CD4-positive, alpha-beta T cell treated with Interferon alpha-2 for 1 hour (primary cell): ENCODE measurements at places on chromosomes 5 and 9.
A peak's percentile ranks its signal among the peaks of the same experiment; 100 is the strongest.

GRCh38 chr9:98045234-98046179 lies 11.0 kb upstream of the NANS start:
- peak; percentile 62 for DNase-seq

DNA sequence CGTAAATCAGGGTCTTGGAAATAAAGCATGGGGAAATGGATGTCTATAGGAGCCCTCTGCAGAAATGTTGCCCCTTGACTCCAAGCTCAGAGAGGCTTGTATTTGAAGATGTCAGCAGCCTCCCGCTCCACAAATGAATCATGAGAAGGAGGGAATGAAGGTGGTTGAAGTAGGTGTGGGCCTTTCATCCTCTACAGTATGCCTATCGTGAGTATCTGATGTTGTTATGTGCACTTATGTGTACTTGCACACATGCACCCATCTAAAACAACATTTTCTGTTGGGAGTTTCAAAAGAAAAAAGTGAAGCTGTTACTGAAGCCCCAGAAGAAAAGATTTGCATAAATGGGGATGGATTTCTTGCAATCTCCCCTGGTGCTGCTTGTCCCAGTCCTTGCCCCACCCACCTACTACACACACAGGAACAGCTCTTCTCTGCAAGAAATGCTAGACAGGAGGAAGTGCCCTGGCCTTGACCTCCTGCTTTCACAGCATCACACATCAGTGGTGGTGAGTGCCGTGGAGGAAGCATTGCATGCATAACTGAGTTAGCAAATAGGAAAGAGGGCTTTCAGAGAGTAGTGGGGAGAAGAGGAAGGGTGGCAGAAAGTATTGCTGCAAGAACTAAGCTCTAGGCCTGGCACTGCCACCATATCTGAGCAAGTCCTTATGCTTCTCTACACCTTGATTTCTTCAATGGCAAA lies 156.1 kb downstream of the SNX18 start:
- DNase-seq: peak; percentile 57

GRCh38 chr9:87138128-87139040 lies 191.1 kb upstream of the GAS1 start:
- no peak for DNase-seq

DNA sequence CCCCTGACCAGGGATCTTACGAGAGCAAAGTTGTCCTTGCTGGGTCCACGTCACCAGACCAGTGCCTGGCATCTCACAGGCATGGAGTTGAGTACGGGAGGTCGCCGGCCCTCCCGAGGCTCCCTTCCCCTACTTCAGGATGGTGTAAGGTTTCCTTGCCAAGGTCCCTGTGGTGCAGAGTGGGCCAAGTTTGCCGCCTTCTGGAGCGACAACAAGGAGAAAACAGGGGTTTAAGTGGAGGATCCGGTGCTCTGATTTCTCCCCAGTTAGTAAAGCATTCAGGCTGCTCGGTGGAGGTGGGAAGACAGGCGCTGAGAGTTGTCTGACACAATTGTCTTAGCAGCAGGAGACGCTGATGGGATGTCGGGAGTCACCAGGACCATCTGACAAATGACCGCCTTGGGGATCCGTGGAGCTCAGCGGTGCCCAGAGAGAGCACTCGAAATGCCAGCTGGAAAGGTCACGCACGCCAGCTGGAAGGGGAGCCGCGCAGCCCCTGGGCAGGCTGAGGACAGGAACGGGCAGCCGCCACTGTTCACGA lies 37.3 kb downstream of the ADAMTS2 start:
- no peak for DNase-seq

DNA sequence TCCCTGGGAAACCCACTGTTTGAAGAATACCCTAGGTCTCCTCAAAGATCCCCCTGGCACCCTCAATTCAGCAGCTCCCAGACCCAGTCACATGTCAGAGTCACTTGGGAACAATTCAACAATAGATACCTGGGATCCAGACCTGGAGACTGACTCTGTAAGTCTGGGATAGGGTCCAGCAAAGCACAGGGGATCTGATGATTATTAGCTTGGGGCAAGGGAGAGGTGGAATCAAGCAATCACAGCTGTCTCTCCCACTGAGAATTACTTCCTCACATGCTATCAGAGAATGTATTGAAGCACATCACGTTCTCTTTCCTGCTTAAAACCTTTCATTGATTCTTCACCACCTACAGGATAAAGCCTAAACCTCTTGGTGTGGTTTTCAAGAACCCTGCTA lies 5.9 kb downstream of the FAM193B start:
- DNase-seq: no peak

DNA sequence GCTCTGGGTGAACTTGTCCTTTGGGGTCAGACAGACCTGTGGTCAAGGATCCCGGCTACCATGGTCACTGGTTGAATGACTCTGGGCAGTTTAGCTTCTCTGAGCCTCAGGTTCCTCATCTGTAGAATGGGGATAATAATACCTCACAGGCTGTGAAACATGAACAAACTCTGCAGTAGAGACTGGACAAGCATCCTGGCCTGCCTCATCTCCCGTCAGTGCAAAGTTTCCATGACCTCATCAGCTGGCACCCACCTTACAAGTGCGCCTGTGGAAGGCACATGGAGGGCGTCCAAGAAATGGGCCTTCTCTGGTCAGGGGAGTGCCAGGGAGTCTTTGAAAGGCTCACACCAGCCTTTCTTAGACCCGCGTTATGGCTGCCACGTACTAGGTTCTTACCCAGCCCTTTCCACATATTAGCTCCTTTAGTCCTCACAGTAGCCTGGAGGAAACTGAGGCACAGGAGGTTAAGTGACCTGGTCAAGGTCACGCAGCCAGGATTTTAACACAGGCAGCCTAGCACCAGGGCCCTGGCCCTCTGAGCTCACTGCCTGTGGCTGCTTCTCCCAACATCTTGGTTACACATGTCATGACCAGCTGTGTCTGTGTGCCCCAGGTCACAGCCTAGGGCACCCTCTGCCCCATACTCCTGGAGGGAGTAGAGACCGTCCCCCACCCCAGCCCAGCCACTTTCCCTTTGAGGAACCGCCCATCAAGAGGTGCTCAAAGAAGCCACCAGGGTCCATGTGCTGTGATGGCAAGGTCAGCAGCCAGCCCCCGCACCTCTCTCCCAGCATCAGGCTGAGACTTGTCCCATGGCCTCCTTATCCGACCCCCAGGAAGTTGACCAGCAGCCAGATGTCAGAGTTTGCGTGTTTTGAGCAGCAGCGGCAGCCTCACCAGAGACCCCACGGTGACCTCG lies 39.4 kb upstream of the RPL26L1 start:
- no peak for DNase-seq

GRCh38 chr5:11324521-11325289 lies 563.7 kb upstream of the DAP start:
- no peak for DNase-seq

- no peak for DNase-seq
Observed at GRCh38 chr5:61817472-61818326, 485.6 kb downstream of the ZSWIM6 start.

DNA sequence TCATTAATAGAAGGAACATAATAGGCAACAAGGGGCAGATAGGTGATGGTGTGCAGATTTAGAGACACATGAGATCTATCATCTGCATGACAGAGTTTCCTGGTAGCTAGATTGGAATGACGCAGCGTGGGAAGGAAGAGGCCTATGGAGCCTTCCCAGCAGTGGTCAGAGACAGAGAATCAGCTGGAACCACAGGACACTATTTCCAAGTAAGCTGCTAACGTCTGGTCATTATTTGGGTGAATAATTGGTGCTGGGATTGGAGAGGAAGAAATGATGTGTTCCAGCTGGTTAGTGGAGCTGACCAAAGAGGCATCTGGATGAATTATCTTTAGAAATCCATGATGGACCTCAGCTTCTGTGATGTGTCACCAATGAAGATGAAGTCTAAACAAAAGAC lies 91.2 kb upstream of the PRR16 start:
- no peak for DNase-seq

DNA sequence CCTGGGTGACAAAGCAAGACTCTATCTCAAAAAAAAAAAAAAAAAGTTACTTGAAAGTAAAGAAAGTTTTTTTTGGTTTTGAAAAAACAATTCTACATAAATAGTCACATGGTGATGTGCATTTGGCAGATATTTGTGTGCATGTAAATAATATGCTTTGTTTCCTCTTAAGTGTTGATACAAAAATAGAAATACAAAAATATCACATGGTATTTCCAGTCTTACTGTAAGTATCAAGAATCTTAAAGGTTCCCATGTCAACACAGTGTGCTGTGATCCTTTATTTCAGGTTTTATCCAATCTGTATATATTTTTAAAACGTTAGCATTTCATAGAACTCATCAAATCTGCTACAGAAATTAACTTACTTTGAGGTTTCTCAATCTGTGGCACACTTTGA lies 521.9 kb downstream of the TLE4 start:
- no peak for DNase-seq

DNA sequence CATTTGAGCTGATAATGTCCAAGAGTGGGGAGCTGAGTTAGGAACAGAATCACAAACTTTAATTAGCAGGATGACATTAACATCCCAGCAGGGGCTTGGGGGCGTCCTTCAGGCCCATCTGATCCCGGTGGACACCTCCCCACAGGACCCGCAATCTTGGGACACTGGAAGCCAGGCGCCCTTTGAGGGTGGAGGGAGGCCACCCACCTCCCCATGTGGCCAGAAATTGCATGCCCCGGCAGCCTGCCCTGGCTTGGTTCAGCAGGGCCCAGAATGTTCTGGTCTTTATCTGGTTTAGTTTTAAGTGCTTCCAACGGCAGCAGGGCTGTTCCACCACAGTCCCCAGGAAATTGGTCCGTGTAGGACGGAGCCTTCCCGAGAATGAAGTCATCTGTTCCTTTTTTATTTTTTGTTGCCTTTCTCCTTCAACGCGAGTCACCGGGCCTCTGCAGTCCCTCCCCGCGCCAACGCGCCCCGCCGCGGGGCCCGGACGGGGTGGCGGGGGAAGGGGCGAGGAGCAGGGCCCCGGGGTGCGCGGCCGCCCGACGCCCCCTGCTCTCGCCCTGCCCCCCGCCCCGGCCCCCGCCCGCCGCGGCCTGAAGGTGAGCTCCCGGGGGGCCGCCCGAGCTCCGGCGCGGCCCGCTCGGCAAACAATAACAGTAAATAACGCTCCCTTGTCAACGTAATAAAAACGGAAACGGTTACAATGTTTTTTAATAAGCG lies 207.9 kb downstream of the C9orf50 start:
- DNase-seq: no peak

DNA sequence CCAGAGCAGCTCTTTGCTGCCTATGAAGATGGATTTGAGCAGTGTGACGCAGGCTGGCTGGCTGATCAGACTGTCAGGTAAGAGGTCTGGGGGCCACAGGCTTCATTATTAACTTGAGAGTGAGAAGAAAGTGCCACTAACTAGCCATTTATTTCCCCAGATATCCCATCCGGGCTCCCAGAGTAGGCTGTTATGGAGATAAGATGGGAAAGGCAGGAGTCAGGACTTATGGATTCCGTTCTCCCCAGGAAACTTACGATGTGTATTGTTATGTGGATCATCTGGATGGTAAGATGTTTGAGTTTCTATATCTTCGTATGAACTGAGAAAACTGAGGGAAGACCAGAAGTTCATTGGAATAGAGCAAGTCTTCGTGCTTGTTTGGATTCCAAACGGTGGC lies 22.1 kb downstream of the VCAN start:
- no peak for DNase-seq

- DNase-seq: no peak
Observed at GRCh38 chr9:92350740-92351133, 25.0 kb downstream of the CENPP start.

GRCh38 chr5:80215523-80215922 lies 40.3 kb downstream of the SERINC5 start:
- no peak for DNase-seq
